Stimulated activated CD8-positive, alpha-beta memory T cell treated with anti-CD3 and anti-CD28 coated beads, Interleukin-4, amount 100 ng/mL, for 4 hours (primary cell): ENCODE measurements at places on chromosomes 13 and 19.

DNA sequence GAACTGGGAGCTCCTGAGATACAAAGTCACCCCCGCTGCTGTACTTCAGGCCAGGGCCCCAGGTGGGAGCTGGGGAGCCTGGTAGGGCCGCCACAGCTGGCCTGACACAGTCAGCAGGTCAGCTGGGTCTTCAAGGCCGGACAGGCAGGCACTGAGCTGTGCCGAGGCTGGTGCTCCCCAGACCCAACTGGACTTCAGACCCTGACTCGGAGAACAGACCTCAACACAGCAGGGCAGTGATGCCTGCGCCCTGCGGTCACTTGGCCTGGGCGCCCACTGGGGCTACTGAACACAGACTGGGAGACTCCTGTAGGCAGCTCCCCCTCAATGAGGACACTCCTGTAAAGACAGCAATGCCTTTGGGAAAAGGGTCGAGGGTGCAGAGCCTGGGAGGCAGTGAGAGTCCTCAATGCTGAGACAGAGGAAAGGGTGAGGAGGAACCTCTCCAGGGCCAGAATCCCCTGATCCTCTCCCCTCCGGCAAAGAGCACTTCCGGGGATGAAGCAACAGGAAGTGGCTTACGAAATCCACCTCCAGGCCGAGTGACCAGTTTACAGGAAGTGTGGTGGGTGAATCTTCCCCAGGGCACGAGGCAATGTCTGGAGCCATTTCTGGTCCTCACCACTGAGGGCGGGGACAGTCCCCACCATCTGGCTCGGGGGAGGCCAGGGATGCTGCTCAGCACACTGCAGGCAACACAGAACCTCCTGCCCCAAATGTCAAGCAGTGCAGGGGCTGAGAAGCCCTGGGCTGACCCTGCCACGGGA is 40.8 kb upstream of the ISYNA1 start:
- DNase-seq = no peak

DNA sequence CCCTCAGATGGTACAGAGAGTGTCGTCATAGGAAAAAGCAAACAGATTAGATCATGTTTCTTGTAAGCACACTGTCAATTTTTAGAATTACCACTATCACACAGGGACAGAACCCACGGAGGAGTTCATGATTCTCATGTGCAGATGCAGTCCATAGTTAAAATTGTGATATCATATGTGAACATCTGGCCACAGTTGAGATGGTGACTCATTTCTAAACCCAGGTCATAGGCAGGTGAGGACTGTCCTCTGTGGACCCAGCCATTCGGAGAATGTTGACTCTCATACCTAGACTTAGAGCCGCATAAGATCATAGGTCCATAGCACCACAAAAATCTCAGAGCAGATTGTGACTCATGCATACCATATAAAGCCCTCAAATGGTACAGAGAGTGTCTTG is 17.8 kb upstream of the ZNF730 start:
- no peak for DNase-seq

DNA sequence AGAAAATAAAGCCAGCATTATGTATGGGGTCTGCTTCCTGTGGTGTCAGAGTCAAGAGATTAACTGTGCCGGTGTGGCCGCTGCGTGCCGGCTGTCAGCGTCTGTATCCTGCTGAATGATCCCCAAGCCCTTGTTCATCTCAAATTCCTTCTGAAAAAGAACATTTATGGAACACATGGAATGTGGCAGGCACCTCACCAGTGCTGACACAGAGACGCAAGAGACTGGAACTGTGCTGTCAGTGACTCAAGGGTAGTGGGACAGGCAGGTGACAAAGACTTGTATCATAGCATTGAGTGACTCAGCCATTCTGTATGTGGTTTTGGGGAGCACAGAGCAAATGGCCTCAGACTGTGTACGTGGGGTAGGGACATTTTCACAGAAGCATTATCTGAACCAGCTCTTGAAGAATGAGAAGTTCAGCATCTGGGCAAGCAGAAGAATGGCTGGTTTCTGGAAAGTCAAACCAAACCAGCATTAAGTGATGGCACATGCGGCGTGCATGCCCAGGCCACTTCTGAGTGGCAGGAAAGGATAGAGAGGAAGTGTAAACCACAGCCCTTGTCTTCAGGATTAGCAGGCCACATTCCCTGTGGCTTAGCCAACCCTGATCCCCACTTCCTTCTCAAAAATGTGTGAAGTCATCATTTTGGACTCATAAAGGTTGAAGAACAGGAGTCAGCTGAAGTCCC is 54.0 kb upstream of the IRS2 start:
- DNase-seq = no peak

DNA sequence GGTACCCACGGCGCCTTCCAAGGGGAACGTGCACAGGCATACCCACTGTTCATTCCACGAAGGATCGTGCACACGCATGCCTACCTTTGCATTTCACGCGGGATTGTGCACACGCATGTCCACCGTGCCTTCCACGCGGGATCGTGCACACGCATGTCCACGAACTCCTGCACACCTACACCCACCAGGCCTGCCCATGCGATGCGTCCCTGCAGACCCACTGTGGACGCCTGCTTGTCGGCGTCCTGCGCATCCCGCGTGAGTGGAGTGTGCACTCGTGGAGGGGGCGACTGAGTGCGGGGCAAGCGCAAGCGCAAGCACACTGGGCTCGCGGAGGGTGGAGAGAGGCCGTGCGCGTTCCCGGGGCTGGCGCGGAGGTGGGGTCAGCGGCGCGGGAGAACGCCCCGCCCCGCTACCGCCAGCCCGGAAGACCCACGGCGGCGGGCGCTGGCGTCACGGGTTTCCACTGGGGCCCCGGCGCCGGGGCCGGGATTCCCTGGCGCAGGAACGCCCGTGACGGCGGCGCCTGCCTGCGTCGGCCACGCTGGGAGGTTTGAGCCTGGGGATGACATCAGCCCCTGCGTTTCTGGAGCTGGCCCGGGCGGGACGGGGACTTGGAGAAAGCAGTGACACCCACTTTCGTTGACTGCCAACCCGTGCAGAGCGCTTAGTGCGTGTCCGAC is 18.7 kb downstream of the GADD45B start:
- DNase-seq = no peak

DNA sequence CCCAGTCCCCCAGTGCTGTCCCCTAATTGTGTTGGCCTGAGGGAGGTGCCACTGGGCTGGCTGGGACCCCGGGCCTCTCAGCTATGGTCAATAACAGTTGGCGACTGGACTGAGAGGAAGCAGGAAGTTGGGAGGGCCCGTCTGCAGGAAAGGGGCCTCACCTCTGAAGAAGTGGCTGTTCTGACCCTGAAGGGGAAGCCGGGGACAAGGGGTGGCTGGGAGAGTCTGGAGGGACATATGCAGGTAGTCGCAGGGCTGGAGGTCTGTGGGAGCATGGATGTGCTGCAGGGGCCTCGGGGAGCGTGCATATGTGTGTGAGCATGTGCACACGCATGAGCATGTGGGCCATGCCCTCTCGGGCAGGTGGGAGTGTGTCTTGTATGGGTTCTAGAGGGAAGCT is 5.9 kb downstream of the PKN1 start:
- DNase-seq = no peak

DNA sequence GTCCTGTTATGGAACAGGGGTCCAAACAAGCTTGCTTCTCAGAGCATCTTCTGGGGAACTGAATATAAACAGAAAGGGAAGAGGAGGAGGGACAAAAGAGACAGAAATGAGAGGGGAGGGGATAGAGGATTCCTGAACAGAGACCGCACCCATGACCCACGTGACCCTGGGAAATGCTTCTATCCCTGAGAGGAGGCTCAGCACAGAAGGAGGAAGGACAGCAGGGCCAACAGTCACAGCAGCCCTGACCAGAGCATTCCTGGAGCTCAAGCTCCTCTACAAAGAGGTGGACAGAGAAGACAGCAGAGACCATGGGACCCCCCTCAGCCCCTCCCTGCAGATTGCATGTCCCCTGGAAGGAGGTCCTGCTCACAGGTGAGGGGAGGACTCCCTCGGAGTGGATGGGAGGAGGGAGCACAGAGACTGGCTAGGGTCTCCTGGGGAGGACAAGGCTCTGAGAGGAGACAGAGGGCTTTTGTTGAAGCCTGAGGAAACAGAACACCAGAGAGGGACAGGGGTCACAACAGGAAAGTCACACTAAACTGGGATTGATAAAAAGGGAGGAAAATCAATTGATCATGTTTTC is at the start of gene CEACAM6:
TSS of gene CEACAM6 (plus strand) at position 203 of the 586 bp plus-strand sequence. CDS start at position 312, 109 bp downstream.
- no peak for DNase-seq

- no peak for DNase-seq
Observed at GRCh38 chr13:110921209-110921608, 6.3 kb upstream of the ANKRD10 start.

GRCh38 chr13:39451301-39451700 is 151.7 kb downstream of the LHFPL6 start:
- no peak for DNase-seq

DNA sequence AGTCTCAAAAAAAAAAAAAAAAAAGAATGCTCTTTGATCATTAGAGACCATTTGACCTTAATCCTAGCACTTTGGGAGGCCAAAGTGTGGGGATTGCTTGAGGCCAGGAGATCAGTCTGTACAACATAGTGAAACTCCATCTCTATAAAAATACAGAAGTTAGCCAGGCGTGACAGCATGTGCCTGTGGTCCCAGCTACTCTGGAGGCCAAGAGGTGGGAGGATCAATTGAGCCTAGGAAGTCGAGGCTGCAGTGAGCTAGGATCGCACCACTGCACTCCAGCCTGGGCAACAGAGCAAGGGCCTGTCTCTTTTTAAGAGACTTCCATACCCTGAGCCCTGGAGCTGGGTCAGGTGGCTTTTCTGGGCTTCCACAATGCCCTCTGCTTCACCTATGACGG is 11.5 kb upstream of the COLGALT1 start:
- DNase-seq = no peak

GRCh38 chr13:111519041-111519440 is 198.6 kb downstream of the TEX29 start:
- DNase-seq = no peak

DNA sequence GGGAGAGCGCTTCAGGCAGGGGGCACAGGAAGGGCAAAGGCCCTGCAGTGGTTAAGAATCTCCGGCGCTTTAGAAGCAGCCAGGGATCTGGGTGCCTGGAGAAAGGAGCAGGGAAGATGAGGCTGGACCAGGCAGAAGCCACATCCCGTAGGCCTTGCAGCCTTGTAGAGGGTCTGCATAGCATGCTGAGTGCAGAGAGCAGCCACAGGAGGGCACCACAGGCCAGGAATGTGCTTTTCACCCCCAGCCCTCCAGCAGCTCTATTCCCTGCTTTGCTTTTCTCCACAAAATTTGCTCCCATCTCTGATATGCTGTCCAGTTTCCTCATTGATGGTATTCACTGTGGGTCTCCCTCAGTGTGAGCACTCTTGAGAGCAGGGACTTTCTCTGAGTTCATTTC is 5.7 kb downstream of the WDR62 start:
- DNase-seq = no peak

GRCh38 chr13:48072787-48073186 is 22.1 kb downstream of the MED4 start:
- no peak for DNase-seq

GRCh38 chr13:108760129-108760528 is 130.7 kb downstream of the MYO16 start:
- no peak for DNase-seq

DNA sequence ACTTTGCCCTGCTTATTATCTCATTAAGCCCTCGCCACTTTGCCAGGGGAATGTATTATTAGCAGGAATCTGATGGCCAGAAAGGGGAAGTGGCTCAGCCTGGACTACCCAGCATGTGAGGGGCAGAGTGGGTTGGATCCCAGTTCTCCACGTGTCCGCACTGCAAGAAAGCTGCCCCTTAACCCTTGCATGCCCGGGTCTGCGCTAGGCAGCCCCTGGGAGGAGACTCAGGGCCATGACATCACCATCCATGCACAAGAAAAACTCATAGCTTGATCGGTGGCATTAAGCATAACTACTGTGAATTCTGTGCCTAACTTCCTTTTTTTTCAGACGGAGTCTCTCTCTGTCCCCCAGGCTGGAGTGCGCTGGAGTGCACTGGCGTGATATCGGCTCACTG is 8.9 kb downstream of the CACNG8 start:
- no peak for DNase-seq

DNA sequence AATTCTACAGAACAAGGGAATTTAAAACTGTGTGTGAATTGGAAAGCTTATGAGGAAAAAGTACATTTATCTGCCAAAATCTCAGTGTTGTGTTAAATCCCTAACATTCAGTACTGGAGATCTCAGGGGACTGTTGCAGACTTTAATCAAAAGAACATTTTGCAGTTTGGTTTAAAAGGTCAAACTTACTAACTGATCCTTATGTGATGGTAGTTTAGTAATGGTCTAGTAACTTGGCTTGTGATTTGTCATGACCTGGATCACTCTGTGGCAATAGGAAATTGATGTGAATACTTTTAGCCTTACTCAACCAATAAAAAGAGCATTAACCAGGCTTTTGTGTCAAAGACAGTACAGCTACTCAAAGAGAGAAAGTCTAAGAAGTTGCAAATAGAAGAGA is 862.1 kb upstream of the MIR17HG start:
- no peak for DNase-seq

GRCh38 chr13:74574964-74575728 is 440.9 kb upstream of the KLF12 start:
- DNase-seq = no peak

DNA sequence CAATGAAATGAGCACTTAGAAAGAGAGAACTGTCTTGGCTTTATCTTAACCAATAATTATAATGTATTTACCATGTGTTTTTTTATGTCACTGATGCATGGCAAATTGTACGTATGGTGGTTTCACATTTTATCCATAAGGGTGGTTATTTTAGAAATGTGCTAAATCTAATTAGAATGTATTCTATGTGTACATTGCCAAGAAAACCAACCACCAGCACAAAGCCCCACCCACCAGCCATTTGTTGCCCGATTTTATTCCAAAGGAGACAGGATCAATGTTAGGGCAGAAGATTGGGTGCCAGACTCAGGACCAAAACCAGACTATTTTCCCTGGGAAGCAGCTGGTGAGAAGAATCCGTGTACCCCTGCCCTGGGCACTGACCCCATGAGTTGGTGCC is 63.0 kb upstream of the SOX1 start:
- no peak for DNase-seq

- DNase-seq = no peak
Observed at GRCh38 chr13:91482427-91482826, 84.0 kb downstream of the GPC5 start.

- no peak for DNase-seq
Observed at GRCh38 chr13:77730572-77730971, 33.1 kb downstream of the SLAIN1 start.

GRCh38 chr19:9935506-9936325 is 599 bp downstream of the OLFM2 start:
- no peak for DNase-seq
